ENCODE measurements at places on chromosomes 3 and 15.

DNA sequence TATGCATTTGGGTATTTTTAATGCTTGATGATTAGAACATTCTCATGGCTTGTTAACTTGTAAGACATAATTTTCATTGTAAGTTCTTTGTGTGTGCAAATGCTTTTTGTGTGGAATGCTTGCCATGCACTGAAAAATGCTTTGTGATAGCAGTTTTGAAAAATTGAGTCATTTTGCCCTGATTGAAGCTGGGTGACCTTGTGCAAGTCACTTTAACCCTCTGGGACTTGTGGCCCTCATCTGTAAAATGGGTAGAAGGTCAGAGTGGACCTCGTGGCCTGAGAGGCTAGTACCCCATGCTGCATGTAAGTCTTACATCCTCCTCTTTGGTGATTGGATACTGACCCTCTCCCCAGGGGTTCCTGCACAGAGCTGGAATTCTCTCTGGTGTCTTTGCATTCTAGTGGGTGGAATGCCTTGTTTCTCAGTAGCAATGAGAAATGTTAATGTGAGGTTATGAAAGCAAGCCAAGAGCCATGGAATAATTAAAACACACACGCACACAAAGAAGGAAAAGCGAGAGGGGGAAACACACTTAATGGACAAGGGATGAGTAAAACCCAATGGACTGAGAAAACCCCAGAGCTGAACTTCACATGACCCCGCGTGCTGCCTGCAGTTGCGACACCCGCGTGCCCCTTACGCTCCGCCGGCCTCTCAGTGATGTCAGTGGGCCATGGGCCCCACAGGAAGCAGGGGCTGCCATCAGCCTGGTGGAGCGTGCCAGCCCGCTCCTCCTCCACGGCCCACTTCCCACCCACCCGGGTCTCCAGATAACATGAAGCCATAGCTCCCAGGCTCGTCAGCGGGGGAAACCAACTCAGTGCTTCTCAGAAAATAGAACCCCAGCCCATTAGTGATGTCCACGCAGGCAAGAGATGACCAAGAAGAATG, 44.0 kb downstream of the SMAD3 start:
- no peak for DNase-seq

GRCh38 chr3:8709287-8709686, 24.3 kb upstream of the CAV3 start:
- no peak for DNase-seq

DNA sequence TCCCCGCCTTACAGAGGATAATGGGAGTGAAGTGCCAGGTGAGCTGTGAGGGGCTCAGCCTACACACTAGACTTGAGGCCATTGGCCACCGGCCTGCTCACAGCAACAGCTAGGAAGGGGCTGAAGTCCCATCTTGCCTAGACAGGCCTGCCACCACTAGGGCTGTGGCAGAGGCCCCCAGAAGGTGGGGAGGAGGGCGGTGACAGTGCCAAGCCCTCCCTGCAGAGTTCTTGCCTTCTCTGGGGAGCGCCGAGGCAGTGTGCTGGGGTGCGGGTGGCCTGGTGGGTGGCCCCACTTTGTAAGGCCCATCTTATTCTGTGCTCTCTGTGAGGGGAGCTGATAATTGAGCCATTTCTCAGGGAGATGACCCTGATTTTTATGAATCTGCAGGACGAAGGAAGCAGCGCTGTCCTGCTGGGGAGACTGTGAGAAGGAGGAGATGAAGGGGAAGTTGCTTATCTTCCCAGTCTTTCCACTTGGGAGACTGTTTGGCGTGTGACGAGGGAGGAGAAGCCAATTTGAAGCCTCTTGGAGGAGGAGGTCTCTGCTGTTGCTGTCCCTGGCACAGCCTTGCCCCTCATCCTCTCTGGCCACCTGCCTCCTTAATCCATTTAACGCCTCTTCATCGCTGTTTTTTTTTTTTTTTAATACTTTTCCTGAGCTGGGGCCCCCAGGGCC, 104.3 kb downstream of the LINGO1 start:
- no peak for DNase-seq

- no peak for DNase-seq
These were observed 315.8 kb upstream of the ROBO2 start for GRCh38 chr3:76724075-76724474.

DNA sequence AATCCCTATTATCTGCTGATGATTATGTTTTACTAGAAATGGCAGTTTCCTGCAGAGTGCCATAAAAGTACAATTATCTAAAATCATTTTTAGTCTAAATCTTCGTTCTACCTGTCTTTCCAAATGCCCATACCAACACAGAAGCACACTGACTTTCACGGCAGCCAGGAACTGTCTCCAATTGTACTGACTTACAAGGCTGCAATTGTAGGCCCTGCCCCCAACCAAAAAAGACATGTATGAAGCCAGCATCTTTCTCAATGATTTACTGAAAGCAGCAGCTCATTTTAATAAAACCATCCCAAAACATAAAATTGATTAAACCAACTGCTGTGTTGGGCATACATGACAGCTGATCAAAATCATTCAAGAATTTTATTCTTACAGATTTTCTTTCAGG, 119.0 kb downstream of the TBC1D5 start:
- no peak for DNase-seq

DNA sequence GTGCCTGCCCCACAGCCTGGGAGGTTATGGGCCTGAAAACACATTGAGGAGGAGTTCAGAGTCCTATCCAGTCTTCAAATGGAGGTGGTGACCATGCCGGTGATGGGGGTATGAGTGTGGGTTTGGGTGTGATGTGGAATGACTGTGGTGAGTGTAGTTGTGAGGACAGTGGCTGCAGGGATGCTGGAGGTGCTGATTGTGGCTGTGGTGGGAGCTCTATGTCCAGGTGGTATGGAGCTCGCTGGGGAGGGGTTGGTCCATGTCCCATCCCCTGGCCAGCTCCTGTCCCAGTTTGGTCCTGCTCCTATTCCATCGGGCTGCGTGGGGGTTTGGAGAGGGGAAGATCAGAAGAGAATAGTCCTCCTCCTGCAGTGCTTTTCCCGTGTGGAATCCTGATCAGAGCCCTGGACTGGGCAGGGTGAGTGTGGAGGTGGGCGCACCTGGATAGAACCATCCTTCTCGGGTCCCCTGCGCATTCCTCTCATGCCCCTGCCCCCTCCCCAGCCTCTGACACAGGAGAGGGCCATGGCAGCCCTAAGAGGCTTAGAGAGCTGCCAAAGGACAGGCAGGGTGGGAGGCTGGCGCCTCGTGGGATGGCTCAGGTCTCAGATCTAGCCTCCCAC, 23.0 kb upstream of the GOLGA6C start:
- DNase-seq = no peak

DNA sequence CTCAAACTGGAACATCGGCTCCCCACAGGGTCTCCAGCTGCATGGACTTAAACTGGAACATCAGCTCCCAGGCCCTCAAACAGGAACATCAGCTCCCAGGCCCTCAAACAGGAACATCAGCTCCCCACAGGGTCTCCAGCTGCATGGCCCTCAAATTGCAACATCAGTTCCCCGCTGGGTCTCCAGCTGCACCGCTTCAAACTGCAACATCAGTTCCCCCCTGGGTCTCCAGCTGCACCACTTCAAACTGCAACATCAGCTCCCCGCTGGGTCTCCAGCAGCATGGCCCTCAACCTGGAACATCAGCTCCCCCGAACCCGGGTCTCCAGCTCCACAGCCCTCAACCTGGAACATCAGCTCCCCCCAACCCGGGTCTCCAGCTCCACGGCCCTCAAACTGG, 82.0 kb downstream of the TFRC start:
- DNase-seq = no peak

GRCh38 chr3:119346076-119346496, 51.9 kb downstream of the ARHGAP31 start:
- no peak for DNase-seq

GRCh38 chr3:48820612-48821324, 26.9 kb downstream of the PRKAR2A start:
- DNase-seq = no peak

DNA sequence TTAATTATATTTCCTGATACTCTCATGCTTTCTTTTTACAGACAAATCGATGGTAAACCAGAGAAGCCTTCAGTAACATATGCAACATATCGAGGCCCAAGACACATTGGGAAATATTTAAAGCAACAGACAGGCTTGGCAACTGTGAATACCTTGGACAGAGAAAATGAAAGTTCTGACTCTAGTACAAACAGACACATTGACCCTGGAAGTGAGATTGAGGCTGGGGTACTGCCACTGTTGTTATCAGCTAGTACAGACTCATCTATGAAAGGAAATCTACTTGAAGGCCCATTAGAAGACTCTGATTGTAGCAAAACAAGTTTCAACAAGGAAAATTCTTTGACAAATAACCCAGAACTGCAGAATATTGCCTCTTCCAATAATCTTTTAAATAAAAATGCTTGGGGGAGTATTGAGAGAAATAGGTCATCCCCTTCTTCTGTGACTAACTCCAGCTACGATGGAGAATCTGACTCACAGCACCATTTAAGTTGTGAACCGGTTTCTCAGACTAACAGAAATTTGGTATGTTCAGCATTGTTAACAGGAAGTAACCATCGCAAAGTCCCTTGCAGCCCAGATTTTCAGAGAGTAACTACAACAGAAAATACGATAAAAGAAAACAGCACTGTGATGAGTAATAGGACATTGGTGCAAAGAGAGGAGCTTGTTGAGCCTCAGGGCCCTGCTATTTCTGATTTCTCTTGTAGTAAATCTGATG, 50.2 kb downstream of the CRYBG3 start:
- DNase-seq = peak; percentile 1

DNA sequence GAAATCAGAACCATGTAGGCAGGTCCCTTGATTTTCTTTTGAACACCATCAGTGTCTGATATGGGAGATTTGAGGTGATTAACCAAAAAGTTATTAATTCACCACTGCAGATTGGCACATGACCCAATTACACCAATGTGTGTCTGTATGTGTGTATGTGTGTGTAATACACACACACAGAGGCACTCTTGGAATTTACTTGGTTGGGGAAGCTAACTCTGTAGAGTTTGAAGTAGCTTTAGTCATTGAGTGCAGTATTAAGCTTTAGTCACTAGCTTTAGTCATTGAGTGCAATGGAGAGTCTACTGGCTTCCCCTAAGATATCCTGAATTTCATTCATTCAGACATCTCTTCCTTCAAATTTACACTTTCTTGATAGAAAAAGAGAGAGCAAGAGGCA, 109.4 kb upstream of the C15orf61 start:
- no peak for DNase-seq

GRCh38 chr3:183300996-183301562, 48.0 kb downstream of the B3GNT5 start:
- no peak for DNase-seq

DNA sequence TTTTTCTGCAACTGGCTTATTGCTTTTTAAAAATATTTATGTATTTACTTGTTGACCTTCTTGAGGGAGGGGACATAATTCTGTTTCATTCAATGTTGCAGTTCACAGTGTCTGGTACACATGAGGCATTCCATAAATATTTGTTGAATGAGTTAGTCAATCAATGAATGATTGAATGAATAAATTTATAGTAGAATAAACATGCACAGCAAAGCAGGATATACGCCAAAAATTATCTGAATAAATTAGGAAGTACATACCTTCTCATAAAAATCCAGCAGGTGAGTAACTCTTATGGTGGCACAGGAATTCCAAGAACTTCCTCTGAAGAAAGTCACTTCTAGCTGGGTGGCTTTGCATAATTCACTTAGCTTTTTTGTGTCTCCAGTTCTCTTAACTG, 469.4 kb upstream of the ATP11B start:
- no peak for DNase-seq

- no peak for DNase-seq
These were observed 359 bp downstream of the ARIH1 start for GRCh38 chr15:72474466-72474911.

GRCh38 chr15:57873564-57874209, 167.2 kb downstream of the POLR2M start:
- no peak for DNase-seq

GRCh38 chr15:71002316-71002715, 109.7 kb downstream of the LRRC49 start:
- no peak for DNase-seq
